ENCODE measurements at places on chromosomes 4 and X.

GRCh38 chr4:111811661-111812060 is 333.6 kb upstream of the FAM241A start:
- no peak for DNase-seq

- DNase-seq = no peak
These were observed 568.5 kb downstream of the IQCM start for GRCh38 chr4:149247164-149247563.

DNA sequence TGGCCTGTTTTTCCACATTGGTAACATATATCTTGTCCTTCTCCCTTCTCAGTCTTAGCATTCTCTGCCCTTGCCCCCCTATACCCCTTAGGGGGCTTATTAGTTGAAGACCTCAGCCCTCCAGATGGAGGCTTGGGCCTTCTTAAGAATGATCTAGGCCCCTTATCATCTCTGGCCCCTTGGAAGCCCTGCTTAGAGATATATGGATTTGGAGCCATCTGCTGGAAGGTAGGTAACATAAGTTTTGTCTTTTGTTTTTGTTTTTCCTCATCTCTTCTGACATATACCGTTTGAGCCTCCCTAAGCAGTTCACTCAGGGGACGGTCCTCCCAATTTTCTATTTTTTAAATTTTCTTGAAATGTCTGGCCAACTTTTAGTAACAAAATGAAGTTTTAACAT is 48.3 kb upstream of the NAP1L2 start:
- DNase-seq = peak; percentile 8

DNA sequence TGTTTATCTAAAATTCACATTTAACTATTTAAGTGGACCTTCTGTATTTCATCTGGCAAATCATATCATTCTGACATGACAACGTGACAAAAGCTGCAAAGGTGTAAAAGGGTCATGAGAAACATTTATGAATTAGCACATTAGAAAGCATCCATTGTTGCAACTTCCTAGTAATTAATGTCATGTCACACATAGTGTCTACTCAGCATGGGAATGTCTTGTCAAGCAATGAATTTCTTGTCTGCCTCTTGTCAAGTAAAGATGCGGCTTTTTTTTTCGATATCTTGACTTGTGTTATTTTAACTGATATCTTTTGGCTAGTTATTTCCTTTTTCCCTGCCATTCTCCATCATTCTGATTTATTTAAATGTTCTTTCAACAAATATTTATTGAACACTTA is 463.5 kb upstream of the CXorf51B start:
- DNase-seq = no peak

DNA sequence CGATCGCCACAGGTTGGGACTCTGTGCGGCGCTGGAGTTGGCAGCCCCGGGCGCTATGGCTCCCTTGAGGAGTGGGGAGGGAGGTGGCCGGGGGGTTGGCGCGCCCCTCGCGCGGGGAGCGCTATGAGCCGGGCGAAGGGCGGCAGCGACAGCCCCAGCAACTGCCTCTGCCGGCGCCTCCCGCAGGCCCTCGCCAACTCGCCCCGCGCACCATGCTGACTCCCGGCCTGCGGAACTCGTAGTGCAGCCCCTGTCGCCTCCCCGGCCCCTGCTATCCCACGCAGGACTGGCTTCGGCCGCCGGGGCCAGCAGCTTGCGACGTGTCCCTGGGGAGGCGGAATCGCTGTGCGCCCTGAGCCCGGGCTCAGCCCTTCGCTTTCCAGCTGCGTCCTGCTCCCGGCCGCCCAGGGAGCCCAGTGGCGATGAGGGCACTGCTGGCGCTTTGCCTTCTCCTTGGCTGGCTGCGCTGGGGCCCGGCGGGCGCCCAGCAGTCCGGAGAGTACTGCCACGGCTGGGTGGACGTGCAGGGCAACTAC is 415 bp downstream of the SHISA3 start:
- peak; percentile 13 for DNase-seq

- DNase-seq = no peak
These were observed 163.3 kb upstream of the PRDX4 start for GRCh38 chrX:23503835-23504539.
